ENCODE measurements at places on chromosomes 3 and 15.

DNA sequence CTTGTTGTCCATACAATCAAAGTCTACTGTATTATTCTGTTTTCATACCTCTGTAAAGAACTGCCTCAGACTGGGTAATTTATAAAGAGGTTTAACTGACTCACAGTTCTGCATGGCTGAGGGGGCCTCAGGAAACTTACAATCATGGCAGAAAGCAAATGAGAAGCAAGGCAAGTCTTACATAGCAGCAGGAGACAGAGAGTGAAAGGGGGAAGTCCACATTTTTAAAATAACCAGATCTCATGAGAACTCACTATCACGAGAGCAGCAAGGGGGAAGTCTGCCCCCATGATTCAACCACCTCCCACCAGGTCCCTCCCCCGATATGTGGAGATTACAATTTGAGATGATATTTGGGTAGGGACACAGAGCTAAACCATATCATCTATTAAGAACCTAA, 724.6 kb upstream of the CBLB start:
- no peak for DNase-seq

DNA sequence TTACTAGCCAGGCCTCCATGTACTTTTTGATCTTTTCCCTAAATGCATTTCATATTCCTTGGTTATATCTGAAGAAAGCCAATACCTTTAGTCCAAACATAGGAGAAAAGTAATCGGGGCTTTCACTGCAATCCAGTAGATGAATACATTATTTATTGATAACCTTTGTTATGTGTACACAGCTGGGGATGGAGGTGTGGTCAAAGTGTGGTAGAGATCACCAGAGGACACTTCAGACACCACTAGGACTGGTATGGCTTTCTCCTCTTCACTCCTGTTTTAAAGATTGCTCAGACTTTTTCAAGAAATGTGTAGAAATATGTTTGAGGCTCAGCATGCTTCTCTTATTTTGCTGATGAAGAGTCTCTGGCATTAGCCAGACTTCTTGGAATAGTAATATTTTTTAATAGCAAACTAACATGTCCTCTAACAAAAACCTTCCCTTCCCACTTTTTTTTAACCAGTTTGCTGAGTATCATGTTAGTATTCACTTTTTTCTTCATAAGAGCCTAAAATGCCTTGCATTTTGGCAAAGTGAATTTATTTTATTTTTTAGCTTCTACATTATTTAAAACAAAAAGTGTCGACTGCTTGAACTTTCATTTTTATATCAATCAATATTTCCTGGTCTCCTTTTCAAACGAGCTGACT, 65.6 kb upstream of the MBNL1 start:
- DNase-seq = no peak

DNA sequence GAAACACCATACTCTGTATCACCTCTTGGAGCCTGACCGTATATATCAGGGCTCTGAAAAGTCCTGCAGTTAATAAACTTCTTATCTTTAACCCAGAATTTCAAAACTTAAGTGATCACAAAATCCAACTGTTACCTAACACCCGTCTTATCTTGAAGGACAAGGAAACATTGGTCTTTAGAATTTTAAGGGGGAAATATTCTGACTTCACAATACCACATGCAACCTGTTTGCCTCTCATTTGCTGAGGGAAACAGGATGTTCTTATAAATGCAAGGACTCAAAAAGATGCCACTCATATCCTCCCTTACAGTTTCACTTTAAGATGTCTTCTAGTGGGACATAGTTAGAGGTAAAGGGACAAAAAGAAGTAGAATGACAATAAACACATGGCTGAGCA, 67.9 kb downstream of the CRTC3 start:
- no peak for DNase-seq

- no peak for DNase-seq
Measured at GRCh38 chr3:115633467-115633866, 10.2 kb downstream of the GAP43 start.

DNA sequence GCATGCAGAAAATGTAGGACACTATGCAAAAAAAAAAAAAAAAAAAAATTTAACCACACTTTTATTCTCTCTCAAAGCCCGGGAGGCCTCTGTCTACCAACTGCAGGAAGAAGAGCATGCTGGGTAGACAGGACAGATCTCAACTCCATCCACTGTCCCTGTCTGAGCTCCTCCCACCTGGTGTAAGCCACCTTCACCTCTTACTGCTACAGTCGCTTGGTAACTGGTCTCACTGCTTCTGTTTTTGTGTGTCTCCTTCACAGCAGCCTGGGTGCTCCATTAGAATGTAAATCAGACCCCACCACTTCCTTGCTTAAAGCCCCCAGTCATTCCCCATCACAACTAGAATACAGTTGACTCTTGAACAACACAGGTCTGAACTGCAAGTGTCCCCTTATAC, 115.1 kb upstream of the PROK2 start:
- DNase-seq = no peak

- no peak for DNase-seq
Measured at GRCh38 chr3:152299249-152299976, 30.7 kb downstream of the MBNL1 start.

GRCh38 chr3:52931889-52932288, 34.5 kb upstream of the STIMATE start:
- no peak for DNase-seq

Data from AG10803 (cell line).